ENCODE measurements at places on chromosomes 5 and 9.

GRCh38 chr9:114154600-114155102 lies 686 bp upstream of the COL27A1 start:
- no peak for DNase-seq

GRCh38 chr9:91954841-91955471 lies 4.9 kb upstream of the ROR2 start:
- no peak for DNase-seq

GRCh38 chr9:76246680-76247079 lies 147.5 kb downstream of the RFK start:
- no peak for DNase-seq

GRCh38 chr9:12771891-12772290 lies 2.9 kb upstream of the LURAP1L start:
- no peak for DNase-seq

DNA sequence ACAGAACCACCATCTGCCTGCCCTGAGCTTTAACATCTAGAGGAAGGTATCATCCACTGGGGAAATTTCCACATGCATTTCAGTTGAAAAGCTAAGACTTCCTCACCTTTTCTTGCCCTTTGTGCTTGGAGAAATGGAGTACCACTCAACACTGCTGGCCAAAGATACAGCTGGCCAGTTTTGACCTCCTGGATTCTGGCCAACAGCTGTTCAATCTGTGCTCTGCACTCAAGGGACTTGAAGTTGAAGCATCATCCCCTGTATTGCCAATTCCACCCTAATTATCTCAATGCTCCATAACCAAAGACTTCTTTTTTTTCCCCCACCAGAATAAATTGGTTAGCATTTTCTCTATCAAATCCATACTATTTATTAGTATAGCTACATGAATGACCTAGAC lies 70.4 kb upstream of the PRDM9 start:
- no peak for DNase-seq

GRCh38 chr9:35688558-35689541 lies 875 bp downstream of the TPM2 start:
- DNase-seq: no peak

Measured in NCI-H1105 (cell line).